Activated CD4-positive, alpha-beta T cell treated with anti-CD3 and anti-CD28 coated beads, Interleukin-2, amount 50 U/mL, for 24 hours (primary cell): ENCODE measurements at places on chromosomes 12 and 14.

DNA sequence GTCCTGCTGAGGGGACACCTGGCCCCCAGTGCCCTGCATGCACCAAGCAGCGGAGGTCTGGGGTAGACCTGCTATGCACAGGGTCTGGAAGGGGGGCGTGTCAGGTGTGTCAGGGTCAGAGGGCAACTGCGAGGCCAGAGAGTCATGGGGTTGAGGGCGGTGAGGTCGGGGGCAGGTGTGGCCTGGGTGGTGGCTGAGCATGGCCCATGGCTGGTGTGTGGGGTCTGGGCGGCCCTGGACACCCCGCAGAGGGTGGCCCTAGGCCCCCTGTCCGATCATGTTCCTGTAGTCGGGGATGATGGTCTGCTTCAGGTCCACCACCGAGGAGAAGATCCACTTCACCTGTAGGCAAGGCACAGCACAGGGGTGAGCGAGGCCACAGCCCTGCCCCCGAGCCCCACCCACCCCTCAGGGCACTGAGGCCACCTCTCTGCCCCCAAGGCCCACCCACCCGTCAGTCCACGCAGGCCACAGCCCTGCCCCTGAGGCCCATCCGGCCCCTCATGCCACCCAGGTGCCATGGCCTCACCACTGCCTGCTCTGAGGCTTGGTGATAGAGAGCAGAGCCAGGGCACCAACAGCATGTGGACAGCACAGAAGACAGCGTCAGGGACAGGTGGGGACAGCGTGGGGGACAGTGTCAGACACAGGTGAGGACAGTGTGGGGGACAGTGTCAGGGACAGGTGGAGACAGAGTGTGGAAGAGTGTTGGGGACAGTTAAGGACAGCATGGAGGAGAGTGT, 211.3 kb downstream of the TMEM121 start:
- DNase-seq, result no peak

- DNase-seq, result no peak
Observed at GRCh38 chr14:33836203-33836899, 114.5 kb downstream of the EGLN3 start.

GRCh38 chr14:56592746-56593544, 13.3 kb downstream of the TMEM260 start:
- DNase-seq, result no peak

- DNase-seq, result no peak
Observed at GRCh38 chr12:73817161-73817560, 720.5 kb upstream of the ATXN7L3B start.

GRCh38 chr12:51937926-51938325, 13.6 kb upstream of the ACVR1B start:
- DNase-seq, result no peak

GRCh38 chr14:49923881-49924280, 31.0 kb downstream of the ARF6 start:
- DNase-seq, result no peak

GRCh38 chr14:66104486-66104885, 381.7 kb upstream of the CCDC196 start:
- no peak for DNase-seq

GRCh38 chr12:67667276-67668073, 18.9 kb downstream of the DYRK2 start:
- DNase-seq, result no peak

DNA sequence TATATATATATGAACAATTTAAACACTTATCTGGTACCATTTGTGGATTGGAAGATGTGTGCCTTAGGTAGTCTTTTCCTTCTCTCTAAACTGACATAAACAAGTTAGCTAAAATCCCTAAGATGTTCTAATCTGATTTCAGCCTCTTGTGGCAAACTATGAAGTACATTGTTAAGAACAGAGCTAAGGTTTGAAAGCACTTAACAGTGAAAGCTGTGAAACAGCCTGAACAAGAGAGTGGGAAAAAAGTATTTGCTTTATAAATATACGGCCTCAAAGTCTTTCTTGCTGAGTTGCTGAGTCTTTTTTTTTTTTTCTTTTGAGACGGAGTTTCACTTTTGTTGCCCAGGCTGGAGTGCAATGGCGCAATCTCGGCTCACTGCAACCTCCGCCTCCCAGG, 53.7 kb upstream of the PELI2 start:
- DNase-seq, result no peak

DNA sequence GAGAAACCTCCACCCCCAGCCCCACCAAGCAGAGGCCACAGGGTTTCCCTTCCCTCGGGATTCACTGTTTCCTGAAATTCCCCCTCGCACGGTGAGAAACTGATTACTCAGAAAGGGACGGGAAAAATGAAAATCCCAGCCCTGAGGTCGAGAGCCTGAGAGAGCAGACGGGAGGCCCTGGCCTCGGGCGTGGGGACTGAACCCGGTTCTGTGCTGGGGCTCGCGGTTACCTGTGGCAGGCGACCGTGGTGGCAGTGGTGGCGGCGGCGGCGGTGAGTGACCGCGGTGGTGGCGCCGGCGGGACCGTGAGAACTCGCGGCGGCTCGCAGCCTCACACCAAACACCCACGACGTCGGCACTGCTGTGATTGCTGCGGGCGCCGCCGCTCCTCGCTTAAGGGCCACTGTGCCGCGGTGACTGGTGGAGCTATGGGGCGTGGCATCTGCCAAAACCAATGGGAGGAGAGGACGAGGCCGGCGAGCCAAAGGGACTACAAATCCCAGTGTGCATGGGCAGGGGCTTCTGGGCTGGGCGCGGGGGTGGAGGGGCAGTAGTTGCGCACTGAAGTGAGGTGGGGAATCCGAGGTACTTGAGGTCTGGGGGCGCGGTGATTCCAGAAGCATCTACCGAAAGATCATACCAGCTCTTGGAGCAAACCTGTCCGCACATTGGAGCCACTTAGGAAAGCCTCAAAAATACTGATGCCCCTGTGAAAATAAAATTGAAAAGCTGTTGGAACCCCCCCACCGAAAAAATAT, at the start of gene LGMN:
Gene LGMN, minus strand, starts transcription at position 369 of the 758 bp plus-strand sequence. CDS start 15,841 bp downstream, outside the sequence.
- DNase-seq, result peak; percentile 53

- no peak for DNase-seq
Observed at GRCh38 chr14:81401420-81402122, 1.4 kb upstream of the STON2 start.

GRCh38 chr12:113105606-113106271, 29.8 kb downstream of the RASAL1 start:
- DNase-seq, result no peak

- DNase-seq, result no peak
Observed at GRCh38 chr14:89214221-89214965, 202.6 kb downstream of the FOXN3 start.

- DNase-seq, result no peak
Observed at GRCh38 chr12:63968673-63969072, 124.2 kb downstream of the SRGAP1 start.

- no peak for DNase-seq
Observed at GRCh38 chr12:108218921-108219320, 89.8 kb downstream of the WSCD2 start.

DNA sequence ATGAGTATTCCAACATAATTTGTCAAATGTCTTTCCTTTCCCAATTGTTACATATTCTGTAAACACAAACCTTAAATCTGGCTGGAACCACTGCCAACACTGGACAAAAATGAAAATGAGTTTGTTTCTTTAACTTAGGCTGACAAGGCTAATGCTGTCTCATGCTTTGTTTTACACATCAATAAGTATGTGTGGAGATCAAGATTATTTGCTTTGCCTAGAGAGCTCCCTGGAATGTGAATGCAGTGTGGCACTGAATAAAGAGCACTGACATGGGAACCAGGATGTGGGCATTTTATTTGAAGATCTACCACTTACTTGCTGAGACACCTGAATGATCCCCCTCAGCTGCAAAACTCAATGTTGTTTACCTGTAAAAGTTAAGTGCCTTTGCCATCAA, 61.7 kb downstream of the RALGAPA1 start:
- no peak for DNase-seq

- DNase-seq, result no peak
Observed at GRCh38 chr12:69991690-69992288, 166.8 kb downstream of the MYRFL start.

DNA sequence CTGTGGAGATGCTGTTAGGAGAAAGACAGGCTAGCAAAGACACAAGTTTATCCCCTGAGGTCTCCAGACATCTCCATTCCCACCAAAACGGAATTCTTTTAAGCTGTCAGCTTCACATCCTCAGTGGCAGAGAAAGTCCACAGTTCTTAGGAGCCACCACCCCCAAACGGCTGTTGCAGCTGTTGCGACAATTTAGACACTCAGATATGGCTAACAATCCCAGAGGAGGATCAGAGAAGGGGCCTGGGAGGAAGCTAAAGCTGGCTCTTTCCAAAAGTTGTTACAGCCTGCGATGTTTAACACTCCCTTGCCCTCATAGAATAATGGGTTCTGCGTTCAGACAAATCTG, 1.9 kb upstream of the ATP5MC2 start:
- DNase-seq, result no peak

DNA sequence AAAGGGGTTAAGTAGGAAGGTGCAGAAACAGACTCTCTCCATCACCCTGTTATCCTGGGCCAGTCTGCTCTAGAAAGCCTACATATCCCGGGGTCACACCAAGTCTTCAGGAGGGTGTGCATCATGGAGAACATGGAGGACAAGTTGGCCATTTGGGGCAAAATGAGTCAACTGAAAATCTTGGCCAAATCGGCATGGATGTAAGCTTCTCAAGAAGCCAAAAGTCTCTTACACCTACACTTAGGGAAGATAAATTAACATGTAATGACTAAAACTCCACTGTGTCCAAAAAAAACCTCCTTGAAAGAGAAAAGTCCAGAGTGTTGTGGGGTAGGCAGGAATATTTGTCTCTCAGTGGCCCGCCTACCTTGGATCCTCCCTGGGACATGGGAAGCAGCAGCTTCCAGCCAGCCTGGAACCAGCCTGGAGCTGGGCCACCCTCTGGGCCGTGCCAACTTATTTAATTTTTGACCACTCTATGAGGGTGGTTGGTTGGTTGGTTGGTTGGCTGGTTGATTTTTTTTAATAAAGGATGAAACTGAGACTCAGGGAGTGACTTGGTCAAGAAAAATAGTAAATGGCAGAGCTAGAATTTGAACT, 17.9 kb upstream of the TC2N start:
- no peak for DNase-seq

- no peak for DNase-seq
Observed at GRCh38 chr14:91464615-91465205, 45.4 kb downstream of the PPP4R3A start.

- DNase-seq, result no peak
Observed at GRCh38 chr12:27338473-27338872, 5.8 kb downstream of the BMAL2 start.

- DNase-seq, result no peak
Observed at GRCh38 chr14:54599966-54600716, 33.2 kb downstream of the SAMD4A start.

GRCh38 chr12:46944088-46944487, 118.3 kb upstream of the SLC38A4 start:
- no peak for DNase-seq

DNA sequence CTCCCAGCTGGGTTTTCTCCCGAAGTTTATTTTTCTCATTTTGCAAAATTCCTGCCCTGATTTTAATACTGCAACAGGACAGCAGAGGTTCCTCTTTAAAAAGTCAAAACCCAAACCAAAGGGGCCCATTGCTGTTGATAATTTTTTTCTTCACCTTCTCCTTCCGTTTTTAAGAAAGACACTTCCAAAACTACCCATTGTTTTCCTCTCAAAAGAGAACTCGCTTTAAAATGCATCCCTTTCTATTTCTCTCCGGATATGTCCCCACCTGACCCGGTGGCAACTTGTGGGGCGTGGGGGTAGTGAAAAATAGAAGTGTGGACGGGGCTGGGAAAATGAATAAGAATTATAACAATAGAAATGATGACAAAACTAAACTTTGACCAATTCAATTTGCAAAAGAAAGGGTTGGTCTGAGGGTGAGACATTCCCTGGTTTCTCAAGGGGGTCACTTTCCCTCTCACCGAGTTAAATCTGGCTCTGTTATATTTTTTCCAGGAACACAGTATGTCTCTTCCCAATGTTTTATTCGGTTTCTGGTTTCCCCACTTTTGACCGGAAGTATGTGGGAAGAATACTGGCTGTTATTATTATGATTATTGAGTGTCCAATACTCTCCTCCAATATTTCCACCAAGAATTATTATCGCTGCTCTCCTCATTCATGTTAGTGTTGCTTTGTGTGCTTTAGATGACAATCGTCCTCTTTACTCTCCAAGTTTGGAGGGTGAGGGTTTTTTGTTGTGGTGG, 4.1 kb upstream of the TBX5 start:
- no peak for DNase-seq

DNA sequence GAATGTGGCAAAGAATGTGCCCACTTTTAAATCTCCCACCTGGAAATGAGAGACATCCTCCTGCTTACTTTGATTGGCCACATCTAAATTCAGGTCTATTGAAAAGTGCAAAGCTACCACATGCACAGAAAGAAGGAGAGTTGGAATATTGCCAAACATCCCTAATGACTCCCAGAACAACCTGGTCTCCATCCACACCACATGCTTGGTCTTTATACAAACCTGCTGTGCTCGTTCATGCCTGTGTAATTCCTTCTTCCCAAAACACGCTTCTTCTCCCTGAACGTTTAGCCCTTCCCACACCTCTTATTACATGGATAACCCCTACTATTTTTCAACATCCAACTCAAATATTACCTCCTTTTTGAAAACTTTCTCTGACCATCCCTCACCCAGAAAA, 66.2 kb upstream of the BCL2L14 start:
- DNase-seq, result no peak

DNA sequence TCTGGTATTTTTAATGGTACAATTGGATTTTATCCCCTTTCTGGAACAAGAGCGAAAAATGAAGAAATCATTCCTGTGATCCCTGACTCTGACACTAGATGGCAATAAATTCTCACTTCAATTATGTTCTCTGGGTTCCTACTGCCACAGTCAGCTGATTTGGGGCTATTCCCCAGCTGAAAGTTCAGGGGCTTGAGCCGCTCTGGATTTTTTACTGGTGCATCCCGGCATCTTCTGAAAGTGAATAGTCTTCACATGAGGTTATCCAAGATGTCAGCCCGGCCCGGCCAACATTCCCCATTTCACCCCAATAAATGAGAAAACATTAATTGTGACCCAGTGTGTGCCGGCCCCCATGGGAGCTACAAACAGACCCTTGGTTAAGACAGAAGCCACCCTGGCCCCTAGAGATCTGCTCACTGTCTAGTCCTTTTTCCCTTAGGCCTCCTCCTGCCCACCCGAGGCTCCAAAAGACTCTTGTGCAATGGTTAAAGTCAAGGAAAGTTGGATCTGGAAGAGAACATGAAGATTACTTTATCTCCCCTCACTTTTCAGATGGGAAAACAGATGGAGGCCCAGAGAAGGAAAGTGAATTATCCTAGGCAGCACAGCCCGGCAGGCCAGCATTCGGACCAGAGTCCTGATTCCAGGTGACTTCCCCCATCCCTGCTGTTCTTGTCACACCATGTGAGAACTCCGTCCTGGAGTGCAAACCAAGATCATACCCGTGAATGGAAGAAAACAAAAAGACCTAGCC, 20.8 kb downstream of the CKAP4 start:
- no peak for DNase-seq

DNA sequence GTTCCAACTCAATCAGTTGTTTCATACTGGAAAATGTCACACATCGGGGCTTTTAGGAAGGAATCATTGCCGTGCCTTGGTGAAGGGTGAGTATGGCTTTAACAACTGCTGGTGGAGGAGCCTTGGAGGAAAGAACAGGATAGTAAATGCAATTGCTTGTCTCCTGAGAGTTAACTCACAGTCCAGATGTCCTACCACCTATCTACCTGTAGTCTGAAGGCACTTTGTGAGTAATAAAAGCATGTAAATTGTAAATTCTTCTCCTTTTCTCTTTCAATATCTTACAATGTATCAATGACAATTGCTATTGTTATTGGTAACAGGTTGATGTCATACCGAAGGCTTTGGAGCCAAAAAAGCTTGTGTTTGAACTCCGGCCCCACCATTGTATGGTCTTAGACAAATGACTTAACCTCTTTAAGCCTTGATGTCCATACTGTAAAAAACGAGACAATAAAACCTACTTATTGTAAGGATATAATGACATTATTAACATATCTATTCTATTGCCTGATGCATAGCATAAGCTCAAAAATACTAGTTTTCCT, 397.4 kb downstream of the ADAMTS20 start:
- DNase-seq, result no peak
